ENCODE measurements at places on chromosomes 5 and 9.

DNA sequence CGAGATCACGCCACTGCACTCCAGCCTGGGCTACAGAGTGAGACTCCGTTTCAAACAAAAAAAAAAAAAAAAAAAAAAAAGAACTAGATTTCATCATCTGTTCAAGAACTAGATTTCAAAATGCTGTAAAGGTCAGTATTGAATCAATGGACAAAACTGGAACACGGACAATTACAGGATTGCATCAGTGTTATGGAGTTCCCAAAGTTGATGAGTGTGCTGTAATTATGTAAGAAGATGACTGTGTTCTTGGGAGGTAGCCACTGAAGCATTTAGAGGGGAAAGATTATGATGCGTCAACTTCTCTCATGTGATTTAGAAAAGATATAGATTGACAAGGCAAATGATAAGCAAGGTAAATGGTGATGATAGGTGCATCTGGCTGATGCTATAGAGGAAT is 6.5 kb downstream of the FAM240B start:
- DNase-seq = peak; percentile 80

GRCh38 chr5:82793808-82794419 is 283.3 kb downstream of the TMEM167A start:
- DNase-seq = peak; percentile 33

DNA sequence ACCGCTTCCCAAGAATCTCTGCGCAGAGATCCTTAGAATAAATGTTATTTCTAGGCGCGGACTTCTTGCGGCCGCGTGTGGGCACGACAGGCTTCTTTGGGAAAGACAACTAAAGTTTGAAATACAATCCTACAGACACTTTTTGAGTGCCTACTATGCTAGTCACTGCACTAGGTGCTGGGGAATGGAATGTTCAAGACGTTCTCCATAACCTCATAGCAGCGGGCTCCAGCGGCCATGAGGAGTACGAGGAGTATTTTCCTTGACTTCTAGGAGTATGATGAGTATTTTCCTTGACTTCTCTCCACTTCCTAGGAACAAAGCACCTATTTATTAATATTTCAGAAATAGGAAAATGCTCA is 636 bp upstream of the PWWP2A start:
- DNase-seq = no peak

- DNase-seq = no peak
Observed at GRCh38 chr9:116986015-116986414, 298.9 kb downstream of the TRIM32 start.

DNA sequence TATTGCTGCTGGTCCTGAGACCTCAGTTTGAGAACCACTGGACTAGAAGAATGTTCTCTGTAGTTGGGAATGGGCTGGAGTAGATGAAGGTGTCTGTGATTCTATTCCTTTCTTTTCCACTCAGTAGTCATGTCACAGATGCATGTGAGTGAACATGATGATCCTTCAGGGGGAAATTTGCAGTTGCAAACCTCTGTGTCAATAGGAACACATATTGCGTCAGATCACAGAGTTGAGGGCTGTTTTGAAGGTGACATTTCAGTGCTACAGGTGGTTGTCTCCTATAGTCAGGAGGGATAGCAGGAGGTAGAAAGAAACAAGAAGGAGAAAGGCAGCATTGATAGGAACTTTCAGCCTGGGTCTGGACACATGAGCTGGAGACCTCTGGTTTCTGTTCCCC is 239.3 kb downstream of the ARHGEF28 start:
- DNase-seq = no peak

GRCh38 chr5:119795768-119796167 is 166.4 kb downstream of the FAM170A start:
- no peak for DNase-seq

DNA sequence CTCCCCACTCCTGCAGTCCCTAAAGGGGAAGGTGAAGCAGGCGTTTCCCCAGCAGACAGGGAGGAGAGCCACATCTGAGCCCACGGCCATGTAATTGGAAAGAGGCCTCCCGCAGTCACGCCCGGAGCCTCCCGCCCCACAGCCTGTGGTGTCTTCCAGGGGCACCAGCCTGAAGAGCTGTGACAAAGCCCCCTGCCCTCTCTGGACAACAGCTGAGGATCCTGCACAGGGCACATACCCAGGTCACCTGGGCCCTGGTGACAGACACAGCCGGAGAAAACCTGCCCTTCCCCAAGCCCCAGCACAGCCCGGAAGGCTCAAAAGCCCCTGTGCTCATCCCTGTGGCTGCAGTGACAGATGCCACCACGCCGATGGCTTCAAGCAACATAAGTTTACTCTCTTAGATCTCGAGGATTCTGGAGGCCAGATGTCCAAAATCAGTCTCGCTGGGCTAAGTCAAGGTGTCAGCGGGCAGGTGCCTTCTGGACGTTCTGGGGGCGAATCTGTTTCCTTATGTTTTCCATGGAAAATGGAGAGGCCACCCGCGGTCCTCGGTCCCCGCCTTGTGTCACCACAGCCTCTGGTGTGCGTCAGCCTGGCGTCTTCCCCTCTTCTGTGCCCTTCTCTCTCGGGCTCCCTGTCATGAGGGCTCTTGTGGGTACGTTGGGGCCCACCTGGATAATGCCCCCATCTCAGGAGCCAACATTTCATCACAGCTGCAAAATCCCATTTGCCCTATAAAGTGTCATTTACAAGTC is 71.5 kb downstream of the PSMB7 start:
- no peak for DNase-seq

GRCh38 chr5:45205403-45205961 is 396.7 kb downstream of the MRPS30 start:
- DNase-seq = no peak

DNA sequence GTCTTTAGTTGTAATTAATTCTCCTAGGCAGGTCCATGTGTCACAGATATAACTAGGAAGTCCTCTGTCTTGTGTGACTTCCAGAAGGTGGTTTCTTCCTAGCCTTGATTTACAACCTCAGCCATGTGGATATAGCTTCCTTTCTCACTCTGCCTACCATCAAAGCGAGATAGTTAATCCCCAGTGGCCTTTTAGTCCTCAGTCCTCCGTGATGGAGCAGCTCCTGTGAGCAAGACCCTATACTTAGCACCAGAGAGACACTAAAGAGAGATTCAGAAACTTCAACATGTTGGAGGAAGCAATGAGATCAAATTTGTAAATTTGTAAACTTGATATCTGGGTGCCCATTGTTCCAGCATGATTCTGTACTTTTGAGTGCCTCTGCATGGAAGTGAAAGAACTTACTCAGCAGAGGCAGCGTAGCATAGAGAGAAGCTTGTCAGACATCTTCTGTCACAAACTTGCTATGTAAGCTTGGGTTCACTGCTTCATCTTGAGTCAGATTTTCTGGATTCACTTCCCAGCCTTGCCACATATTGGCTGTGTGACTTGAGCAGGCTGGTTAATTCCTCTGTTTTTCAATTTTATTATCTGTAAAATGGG is 170.2 kb upstream of the NR3C1 start:
- no peak for DNase-seq

- DNase-seq = no peak
Observed at GRCh38 chr9:99544526-99544925, 277.2 kb upstream of the NR4A3 start.
